ENCODE measurements at places on chromosomes 16 and 17.

GRCh38 chr17:4463818-4464476 is 30.2 kb downstream of the SPNS3 start:
- no peak for DNase-seq

- DNase-seq, result no peak
Measured at GRCh38 chr17:81528384-81528650, 140 bp downstream of the FSCN2 start.

GRCh38 chr16:51982715-51983680 is 563.9 kb downstream of the TOX3 start:
- DNase-seq, result no peak

GRCh38 chr17:28693869-28694268 is 17.8 kb downstream of the PROCA1 start:
- DNase-seq, result no peak

- no peak for DNase-seq
Measured at GRCh38 chr17:42212382-42212781, 18.1 kb upstream of the GHDC start.

DNA sequence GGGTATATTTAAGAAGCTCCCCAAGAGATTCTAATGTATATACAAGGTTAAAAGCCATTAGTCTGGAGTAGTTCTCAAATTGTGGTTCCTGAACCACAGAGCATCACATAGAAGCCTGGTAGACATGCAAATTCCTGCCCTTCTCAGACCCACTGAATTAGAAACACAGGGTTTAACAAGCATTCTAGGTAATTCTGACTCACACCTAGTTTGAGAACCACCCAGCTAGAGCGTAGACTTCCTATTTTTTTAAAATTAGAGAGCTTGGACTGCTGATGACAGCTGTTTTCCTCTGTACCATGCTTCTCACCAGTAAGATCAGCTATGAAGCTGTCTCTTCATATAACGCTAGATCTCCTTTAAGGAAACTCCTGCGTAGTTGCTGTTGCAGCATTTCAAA is 50.6 kb downstream of the HS3ST3B1 start:
- DNase-seq, result no peak

DNA sequence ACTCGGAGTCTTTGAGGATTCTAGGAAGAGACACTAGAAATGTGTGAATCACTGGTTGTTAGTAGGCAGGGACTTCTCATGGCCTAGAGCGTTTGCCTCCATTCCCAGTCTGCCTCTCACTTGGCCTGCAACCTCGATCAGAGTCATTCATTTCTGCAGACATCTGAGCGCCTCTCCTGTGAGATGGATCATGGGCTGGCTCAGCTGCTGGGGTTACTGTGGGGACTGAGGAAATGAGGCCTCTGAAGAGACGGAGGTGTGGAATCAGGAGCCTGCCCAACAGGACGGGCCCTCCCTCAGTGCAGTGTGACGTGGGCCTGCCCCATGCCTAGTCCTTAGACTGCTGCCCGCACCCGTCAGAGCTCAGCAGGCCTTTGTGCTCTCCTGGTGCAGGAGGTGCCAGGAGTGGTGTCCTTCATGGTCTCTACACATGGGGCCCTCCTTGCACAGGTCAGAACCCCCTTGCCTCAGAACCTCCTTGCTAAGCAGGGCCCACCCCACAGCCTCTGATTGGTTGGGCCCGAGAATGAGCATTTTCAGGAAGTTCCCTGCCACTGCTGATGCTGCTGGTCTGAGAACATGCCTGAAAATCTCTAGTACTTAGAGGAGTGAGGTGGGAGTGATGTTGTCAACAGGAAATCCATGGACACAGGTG is 99.4 kb downstream of the NPIPB11 start:
- DNase-seq, result no peak

- DNase-seq, result no peak
Measured at GRCh38 chr17:16504984-16505383, 13.0 kb upstream of the LRRC75A start.

All from T-helper 17 cell (primary cell).